ENCODE measurements at places on chromosomes 13 and 19.

- DNase-seq = no peak
Observed at GRCh38 chr19:54473892-54474372, 836 bp upstream of the CDC42EP5 start.

DNA sequence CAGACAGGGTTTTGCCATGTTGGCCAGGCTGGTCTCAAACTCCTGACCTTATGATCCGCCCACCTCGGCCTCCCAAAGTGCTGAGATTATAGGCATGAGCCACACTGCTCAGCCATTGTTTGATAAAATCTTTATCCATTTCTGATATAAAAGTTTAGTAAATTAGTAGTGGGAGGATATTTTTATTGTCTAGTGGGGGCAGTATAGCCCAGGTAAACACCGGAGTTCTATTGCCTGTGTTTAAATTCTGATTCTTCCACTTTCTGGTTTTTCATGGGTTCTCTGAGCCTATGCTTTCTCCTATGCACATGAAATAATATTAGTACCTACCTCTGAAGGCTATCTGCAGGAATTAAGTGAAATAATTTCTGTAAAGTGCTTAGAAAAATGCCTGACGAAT is 20.1 kb upstream of the ARHGEF18 start:
- no peak for DNase-seq

GRCh38 chr13:45850027-45850613 is 1.4 kb downstream of the SIAH3 start:
- no peak for DNase-seq

DNA sequence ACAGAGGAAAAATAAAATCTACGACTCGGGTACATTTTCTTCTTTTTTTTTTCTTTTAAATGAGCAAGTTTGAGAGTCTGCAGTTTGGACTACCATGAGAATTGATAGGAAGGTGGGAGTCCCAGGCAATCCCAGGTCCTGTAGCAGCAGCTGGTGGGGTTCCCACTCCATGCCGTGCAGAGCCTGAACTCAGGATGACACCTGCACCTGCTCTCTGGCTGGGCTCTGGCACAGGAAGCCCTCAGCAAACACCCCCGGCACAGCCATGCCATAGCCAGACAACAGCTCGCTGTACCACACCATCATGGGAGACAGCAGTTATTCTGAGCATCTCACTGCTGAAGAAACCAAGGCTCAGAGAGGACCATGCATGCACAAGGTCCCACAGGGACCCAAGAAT is 6.2 kb upstream of the GP6 start:
- no peak for DNase-seq

DNA sequence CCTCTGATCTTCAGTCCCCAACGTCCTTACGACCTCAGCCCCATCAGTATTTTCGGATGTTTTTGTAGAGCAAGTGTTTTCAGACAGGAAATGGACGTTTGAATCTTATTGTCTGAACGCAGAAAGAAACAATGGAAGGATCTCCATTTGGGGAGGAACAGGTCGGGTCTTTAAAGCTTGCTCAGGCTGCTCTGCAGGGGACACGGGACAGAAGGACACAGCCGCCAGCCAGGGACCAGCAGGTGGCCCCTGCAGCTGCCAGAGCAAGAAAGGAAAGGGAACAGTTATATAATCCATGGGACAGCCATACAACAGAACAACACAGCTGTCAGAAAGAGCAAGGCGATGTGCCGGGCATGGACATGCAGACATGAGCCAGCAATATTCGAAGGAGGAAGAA is 18.5 kb upstream of the IGLON5 start:
- no peak for DNase-seq

DNA sequence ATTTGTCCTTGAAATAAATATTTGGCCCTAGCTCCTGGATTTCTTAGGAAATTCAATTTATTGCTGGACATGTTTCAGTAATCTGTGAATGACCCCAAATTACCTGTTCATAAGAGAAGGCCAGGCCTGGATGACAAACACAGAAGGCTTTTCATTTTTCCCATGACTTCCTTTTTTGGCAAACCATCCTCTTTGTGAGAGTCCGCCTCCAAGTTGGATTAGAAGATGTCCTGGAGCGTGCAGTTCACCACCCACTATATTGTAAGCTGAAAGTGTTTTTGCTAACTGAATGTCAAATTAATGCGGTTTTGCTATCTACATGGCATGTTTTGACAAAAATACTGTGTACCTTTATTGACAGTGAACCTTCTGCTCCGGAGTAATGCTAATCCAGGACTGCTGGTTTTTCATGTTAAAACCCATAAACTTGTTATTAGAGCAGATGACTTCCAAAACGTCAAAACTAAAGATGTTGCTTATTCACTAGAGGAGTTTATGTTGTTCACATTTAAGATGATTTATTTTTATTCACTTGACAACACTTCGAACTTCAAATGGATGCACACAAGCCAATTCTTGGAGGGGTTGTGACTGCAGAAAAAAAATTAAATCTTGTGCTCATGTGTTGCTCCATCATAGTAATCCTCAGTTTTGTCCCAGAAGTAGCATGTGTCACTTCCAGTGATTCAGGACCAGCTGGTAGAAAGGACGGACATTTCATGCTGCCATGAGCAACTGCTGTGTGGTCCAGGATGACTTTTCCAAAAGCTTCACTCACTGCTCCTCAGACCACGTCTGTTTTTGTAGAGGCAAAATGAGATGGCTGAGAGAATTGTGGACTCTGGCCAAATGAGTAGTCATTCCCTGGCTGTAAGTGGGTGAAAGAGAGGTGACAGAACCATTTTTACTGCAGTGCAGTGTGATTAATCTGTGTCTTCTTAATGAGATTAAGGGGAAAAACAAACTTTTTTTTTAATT is 71.0 kb downstream of the ITGBL1 start:
- DNase-seq = no peak

- no peak for DNase-seq
Observed at GRCh38 chr19:14545716-14546082, 16.3 kb downstream of the TECR start.

DNA sequence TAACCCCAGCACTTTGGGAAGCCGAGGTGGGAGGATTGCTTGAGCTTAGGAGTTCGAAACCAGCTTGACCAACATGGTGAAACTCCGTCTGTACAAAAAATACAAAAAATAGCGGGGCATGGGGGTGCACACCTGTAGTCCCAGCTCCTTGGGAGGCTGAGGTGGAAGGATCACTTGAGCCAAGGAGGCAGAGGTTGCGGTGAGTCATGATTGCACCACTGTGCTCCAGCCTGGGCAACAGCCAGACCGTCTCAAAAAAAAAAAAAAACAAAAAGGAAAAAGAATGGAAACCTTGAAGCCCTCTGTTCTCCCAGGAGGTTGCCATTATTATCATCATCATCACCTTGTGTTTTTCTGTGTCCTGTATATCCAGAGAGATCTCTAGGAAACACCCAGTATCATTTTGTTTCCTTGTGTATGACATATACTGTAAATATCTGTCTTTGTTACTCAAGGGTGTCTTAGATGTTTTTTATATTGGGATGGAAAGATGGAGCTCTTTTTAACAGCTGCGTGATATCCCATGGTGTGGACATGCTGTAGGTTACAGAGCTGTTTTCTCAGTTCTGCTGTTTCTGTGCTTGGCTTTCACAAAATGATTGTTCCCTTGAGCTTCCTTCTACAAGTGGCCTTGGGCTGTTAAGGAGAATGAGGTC is 11.8 kb downstream of the CHAF1A start:
- no peak for DNase-seq

DNA sequence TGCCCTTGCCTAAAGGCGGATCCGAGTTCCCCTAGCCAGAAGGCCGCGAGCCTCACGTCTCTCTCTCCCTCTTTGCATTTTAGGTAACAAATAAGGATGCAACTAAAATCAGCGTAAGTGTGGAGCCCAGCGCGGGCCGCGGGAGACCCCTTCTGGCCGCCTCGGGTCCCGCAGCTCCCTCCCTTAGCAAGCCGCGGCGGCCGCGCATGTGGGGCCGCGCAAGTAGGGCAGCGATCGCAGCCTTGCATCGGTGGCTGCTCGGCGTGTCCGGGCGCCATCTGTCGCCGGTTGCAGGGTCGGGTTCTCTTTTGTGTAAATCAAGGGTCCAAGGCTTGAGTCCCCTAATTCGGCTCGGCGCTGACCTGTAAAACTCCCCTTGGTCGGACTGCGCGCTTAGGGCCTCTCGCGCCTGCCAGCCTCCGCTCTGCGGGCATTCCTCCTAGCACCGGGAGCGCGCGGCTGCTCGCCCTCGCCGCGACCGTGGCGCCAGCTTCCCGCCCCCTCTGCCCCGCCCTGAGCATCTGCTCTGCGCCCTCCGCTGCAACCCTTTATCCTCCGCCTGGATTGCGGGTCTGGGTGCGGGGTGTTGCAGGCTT is 2.7 kb downstream of the VSTM2B start:
- peak; percentile 38 for DNase-seq

DNA sequence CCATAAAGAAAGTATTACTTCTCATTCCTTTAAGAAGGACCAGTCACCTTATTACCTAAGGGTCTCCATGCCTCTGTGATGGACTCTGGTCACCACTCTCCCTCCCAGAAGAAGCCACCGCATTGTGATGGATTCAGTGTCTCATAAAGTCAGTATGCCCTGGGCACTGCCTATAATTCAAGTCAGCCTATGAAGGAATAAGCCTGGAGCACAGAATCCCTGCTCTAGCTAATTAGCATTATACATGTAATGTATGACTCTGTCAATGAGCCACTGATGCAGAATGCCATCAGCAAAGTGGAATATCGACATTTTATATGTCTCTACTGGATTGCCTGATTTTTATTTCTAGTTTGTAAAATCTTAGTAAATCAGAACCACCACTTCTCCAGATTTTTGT is 14.9 kb upstream of the FREM2 start:
- DNase-seq = no peak

GRCh38 chr13:66329988-66330451 is 900.1 kb downstream of the PCDH9 start:
- DNase-seq = no peak

GRCh38 chr13:26198116-26198515 is 24.0 kb downstream of the RNF6 start:
- no peak for DNase-seq

DNA sequence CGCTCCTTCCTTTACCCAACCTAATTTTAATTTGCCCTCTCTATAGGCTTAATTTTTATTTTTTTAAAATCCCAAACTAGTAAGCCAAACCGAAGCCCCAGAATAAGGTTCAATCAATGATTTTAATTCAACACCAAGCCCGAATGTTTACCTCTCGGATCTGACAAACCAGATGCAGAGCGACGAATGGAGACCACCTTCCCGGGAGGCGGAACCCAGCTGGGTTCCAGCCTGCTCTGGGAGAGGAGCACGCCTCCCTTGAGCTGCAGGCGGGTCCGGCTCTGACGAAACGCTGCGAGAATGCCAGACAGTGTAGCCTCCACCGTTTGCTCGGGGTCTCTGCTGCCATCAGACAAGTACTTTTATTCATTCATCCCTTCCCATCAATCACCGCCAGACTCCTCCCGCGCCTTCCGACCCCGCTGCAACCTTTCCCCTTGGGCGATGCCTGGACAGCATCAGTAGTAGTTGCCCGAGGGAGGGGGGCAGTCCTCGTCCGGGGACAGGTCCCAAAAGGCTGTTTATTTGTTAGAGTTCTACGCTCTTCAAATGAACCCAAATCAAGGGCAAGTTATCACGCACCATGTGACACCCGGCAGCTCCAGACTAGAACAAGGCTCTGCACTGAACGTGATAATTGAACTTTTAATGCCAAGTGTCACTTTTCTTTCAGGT is 752 bp upstream of the EDNRB start:
- DNase-seq = no peak

DNA sequence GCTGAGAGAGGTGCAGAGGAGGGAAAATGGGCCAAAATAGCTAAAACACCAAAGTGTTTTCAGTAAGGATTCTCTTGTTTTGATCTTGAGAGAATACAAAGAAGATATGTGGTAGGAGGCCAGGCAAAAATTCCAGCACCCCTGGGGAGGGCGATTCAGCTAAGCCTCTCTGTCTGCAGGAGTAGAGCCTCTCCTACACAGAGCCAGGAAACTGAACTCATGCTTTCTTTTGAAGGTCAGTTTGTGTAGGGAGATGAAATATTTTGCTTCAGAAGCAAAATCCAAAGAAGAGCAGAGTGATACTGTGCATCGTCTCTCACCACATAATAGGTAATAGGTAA is 565.0 kb downstream of the FGF9 start:
- DNase-seq = no peak

- DNase-seq = no peak
Observed at GRCh38 chr13:35879111-35879510, 252.1 kb downstream of the DCLK1 start.

DNA sequence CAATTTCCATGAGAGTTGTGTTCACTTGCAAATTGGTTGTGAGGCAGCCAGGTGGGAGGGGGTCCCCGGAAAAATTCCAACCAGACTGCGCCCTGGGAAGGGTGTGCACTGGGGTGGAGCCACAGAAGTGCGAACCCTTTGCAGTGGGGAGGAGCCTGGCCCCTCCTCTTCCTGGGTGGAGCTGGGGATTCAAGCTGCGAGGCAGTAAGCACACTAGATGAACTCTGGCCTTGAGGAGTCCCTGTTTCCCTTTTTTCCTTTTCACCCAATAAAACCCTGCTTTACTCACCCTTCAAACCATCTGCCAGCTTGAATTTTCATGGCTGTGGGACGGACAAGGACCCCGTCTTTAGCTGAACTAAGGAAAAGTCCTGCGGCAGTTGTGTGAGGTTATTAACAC is 31.0 kb upstream of the MBNL2 start:
- no peak for DNase-seq

Data from stimulated activated CD8-positive, alpha-beta memory T cell treated with anti-CD3 and anti-CD28 coated beads, Interleukin-7, amount 100 ng/mL, for 24 hours (primary cell).